ENCODE measurements at places on chromosomes 7 and 10. TPM values are rescaled to one million over a fixed set of nuclear protein-coding genes. Genes with fewer than 3 reads are reported as not detected.

DNA sequence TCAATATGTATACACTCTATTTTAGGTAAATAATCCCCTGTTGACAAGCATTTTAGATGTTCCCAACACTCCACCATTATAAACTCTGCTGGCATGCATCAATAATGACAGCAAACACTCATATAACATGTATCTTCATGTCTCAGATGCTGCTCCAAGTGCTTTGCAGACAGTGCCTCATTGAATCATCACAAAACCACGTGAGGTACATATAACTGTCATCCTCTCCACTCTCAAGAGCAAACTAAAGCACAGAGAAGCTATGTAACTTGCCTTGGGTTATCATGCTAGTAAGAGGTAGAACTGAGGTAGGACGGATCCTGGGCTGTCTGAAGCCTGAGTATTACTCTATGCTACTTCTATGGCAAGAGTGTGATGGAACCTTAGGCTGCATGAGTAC lies 72.5 kb upstream of the GSDME start:
- no peak for DNase-seq

Gene PIK3CG
- total RNA-seq, result 3.0 TPM

Gene DENND2A
- total RNA-seq, result 9.6 TPM

Gene RNF148
- total RNA-seq, result 0.35 TPM

Gene LUC7L2
- 46.4 TPM for total RNA-seq

Gene CPN1
- not detected for total RNA-seq

Gene ZNF804B
- 0.16 TPM for total RNA-seq
